T-helper 1 cell (primary cell): ENCODE measurements at places on chromosomes 5 and 9.

- no peak for DNase-seq
These were observed 43.1 kb downstream of the BICD2 start for GRCh38 chr9:92721548-92721947.

DNA sequence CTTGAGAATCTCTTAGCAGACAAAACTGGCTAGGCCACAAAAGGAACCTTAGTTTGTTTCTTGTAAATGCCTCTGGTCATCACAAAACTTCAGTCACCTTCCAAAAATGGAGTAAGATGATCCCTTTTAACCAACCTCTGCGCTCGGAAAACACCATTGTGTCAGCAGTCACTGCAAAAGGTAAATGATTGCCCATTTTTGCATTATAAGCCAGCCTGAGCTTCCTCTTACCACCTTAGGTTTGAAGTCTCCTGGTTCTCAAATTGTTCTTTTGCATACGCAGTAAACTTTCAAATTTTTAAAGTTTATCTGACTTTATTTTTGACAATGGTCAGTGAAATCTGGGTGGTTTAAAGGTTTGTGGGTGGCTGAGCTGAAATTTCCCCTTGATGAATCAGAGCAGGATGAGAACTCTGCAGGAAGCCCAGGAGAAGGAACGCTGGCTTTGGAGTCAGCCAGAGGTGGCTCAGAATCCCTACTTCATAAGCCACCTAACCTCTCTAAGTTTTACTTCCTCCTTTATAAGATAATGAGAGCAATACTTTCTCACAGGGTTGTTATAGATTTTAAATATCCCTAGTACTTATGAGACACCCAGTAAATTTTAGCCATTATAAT, 131.4 kb downstream of the MED10 start:
- DNase-seq, result no peak

GRCh38 chr5:57816108-57816507, 333.5 kb upstream of the ACTBL2 start:
- no peak for DNase-seq

DNA sequence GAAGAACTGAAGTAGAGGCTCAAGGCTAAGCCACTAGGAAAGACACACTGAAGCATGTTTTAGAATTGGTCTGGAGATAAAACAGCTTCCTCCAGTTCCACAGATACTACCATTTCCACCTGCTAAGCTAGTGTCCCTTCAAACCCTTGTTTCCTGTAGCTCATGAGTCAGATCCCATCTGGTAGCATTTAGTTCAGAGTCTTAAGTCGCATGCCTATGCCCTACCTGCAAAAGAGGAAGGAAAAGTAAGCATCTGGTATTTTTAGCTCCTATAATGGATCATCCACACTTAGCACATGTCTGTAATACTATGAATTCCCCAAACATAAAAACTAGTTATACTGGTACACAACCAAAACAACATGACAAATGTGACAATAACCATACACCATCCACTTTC, 92.1 kb downstream of the CDKN2A start:
- DNase-seq, result no peak

- no peak for DNase-seq
These were observed 96.2 kb downstream of the DROSHA start for GRCh38 chr5:31435730-31436129.

DNA sequence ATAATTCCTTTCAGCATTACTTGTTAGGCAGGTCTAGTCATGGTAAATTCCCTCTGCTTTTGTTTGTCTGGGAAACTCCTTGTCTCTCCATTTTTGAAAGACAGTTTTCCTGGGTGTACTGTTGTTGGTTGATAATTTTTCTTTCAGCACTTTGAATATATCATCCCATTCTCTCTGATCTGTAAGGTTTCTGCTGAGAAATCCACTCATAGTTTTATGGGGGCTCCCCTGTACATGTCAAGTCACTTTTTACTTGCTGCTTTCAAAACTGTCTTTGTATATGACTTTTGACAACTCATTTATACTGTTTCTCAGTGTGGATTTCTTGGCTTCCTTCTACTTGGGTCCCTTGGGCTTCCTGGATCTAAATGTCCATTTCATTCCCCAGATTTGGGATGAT, 16.5 kb downstream of the MEIKIN start:
- no peak for DNase-seq

GRCh38 chr5:129629575-129629974, 118.3 kb upstream of the MINAR2 start:
- no peak for DNase-seq

DNA sequence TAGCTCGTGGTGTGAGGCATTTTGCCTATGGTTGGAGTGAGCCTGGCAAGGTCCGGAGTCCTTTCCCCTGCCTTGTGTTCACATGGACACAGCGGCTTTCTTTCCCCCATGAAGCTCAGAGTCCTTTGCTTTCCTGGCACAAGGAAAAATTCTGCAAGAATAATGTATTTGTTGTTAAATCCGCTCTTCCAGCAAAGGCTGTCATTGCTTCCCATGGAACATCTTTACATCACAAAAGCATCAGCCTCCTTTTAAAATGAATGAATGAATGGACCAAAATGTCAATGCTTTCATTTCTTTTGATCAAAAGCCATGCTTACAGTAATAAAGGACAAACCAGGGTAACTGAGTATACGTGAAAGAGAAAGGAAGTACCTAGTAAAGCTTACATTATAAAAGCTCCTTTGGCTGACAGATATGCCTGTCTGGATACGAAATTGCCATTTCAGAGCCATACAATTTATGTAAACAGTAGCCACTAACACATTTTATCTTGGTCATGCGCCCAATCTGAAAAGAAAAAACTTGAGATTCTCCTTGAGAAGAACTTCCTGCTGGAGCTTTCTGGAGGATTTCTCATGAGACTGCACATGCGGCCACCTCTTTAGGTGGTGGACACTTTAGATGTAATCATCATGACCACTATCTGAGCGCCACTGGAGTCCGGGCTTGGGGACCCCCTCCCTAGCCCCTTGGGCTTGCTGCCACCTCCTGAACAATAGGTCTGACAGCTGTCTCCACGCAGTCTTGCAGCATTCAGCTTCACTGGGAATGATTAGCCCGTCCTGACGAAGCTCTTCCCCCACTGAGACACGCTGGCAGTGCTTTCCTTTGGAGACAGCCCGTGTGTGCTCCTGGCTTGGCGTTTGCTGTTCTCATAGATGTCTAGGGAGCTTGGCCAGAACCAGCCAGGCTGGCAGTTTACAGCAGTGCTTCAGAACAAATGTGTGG, 355.9 kb downstream of the ADAMTS6 start:
- no peak for DNase-seq

DNA sequence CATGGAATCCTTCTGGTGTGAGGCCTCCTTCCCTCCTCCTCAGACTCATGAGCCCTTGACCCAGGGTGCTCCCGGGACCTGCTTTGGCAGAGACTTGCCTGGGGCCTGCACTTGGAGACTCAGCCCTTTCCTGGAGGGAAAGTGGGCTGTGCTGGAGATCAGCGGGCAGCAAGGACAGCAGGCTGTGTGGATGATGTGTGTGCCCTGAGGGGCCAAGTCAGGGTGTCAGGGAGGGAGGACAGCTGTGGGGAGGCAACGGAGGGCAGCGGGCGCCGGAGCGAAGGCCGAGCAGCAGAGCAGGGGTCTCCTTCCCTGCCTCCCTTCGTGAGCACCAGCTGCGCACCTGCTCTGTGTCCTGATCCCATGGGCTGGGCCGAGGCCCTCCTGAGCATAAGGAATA, 6.1 kb upstream of the CSF2 start:
- DNase-seq, result no peak

DNA sequence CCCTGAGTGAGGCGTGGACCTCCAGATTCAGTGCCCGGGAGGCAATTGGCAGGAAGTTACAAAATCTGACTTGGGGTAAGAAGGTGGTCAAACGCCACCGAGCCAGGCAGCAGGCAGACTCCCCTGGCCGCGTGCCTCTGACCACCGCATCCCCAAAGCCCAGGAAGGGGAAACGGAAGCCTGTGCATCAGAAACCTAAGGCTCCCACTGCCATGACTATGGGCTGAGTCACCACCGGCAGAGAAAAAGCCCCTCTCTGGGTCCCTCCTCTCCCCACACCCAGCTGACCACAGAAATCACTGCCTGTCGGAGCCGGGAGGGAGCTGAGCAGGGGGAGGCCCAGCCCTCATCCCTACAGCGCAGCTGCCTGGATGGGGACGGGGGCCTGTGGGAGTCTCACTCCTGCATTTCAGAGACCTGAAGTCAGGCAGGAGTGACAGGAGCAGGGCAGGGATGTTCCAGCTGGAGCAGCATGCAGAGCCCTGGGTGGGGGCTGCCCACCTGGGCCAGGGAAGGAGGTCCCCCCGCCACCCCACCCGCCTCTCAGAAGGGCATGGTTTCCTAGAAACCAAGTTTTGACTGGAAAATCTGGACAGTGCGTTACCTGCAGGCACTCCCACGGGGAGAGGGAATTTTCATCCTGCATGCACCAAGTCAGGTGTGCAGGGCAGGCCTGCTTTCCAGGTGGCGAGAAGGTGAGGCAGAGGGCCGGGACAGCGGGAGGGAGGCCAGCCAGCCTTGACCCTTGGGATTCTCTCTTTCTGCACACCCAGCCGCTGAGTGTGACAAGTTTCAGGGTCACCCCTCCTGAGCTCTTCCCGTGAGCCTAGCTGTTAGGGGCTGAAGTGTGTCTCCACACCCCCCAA, 68.2 kb downstream of the LRSAM1 start:
- peak; percentile 39 for DNase-seq

- DNase-seq, result no peak
These were observed 1.8 kb downstream of the LPCAT1 start for GRCh38 chr5:1521671-1522600.

GRCh38 chr5:153755913-153756500, 265.5 kb downstream of the GRIA1 start:
- no peak for DNase-seq

DNA sequence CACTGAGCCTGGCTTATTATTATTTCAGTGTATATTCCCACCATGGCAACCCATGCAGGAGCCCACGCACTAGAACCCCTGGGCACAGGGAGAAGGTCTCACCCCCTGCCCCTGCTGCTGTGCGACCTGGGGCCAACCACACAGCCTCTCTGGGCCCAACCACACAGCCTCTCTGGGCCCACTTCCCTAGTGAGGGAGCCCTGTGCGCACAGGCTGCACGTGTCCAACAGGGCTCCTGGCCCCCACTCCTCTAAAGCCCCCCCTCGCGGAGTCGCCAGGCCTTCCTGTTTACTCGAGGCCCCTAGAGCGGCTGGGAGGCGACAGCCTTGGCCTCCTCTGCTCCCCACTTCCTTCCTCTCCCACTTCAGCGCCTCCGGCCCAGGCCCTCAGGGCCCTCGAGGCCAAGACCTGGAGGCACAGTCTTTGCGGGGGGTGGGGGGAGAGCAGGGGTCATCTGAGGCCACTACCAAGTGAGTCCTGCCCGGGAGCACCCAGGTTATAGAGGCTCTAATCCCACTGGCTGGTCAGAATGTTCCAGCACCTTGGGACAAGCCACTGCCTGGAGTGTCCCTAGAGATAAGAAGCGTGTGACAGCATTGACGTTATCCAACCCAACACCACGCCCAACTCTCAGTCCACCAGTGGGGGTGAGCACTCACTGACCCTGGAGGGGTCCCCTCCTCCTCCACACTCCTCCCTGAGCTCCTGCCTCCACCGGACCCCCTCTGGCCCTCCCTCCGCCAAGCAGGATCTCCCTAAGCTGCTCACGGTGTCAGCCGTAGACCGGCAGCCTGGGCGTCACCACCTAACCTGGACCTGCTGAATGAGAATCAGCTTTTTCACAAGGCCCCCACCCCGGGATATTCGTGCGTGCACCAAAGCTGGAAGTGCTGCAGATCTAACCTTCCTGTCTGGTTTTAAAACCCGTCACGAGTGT, 7.9 kb upstream of the ENG start:
- DNase-seq, result no peak

- no peak for DNase-seq
These were observed 337.1 kb upstream of the PANK3 start for GRCh38 chr5:168916266-168916665.

DNA sequence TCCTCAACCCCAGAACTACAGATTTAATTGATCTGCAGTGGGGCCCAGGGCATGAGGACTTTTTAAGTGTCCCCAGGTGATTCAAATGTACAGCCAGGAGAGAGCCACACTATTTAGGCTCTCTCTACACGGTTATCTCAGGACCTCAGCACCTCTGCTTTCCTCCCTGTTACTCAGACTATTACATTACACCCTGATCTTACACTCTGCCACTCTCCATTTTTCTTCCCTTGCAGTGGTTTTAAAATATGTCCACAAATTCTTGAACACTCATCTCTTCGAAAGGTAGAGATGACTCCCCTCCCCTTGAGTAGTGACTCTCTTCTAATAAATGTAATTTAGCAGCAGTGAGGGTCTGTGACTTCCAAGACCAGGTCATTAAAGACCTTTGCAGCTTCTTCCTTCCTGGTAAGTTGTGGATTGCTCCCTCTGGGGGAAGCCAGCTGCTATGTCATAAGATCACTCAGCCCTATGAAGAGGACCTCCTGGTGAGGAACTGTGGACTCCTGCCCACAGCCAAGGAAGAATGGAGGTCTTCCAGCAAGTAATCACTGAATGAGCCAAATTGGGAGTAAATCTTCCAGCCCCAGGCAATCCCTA, 87.5 kb upstream of the SSBP2 start:
- DNase-seq, result no peak

GRCh38 chr9:106897751-106898150, 34.8 kb downstream of the ZNF462 start:
- no peak for DNase-seq

- no peak for DNase-seq
These were observed 36.6 kb upstream of the MYORG start for GRCh38 chr9:34413231-34413852.

- DNase-seq, result no peak
These were observed 71.4 kb upstream of the CAST start for GRCh38 chr5:96590796-96591195.

DNA sequence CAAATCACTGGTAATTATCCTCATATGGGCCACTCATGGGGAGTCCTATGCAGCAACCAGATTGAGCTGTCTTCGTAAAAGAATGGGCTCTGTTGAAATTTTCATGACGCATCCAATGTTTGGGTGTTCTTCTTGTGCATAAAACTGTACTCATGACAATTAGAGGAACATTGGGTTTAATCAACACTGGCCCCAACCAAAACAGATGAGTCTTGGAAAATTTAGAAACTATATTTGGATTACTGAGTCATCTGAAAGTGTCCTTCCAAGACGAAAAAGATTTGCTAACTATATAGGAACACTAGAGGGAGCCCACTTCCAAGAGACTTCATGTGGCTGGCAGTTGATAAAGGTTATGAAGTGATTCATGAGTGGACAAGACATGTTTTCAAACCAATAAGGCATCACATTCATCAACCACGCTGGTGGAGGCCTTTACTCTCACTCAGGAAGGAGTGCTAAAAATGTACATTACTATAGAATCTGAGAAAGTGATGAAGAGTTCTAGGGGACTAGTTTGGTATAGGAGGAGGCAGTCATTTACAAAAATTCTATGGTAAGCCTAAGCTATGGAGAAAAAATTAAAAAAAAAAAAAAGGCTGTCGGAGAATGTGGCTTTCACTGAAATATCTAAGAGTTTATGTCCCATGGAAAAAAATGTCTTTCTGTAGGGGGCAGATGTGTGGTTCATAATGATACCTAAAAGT, 313.5 kb downstream of the PRDM9 start:
- DNase-seq, result no peak

GRCh38 chr9:82565188-82565969, 497.6 kb downstream of the RASEF start:
- DNase-seq, result no peak
